ENCODE measurements at places on chromosomes 5 and 9.

DNA sequence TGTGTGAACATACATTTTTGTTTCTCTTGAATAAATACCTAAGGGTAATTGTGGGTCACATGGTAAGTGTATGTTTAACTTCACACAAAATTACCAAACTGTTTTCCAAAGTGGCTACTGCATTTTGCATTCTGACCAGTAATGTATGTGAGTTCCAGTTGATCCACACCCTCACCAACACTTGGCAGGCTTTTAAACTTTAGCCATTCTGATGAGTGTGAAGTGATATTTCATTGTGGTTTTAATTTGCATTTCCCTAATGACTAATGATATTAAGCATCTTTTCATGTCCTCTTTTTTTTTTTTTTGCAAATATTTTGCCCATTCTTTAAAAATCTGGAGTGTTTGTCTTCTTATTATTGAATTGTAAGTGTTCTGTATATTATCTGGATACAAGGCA lies 53.5 kb upstream of the MAST4 start:
- DNase-seq: no peak

GRCh38 chr9:27356446-27356845 lies 59.5 kb upstream of the EQTN start:
- no peak for DNase-seq

GRCh38 chr9:134323741-134324358 lies 2.4 kb upstream of the RXRA start:
- DNase-seq: no peak

DNA sequence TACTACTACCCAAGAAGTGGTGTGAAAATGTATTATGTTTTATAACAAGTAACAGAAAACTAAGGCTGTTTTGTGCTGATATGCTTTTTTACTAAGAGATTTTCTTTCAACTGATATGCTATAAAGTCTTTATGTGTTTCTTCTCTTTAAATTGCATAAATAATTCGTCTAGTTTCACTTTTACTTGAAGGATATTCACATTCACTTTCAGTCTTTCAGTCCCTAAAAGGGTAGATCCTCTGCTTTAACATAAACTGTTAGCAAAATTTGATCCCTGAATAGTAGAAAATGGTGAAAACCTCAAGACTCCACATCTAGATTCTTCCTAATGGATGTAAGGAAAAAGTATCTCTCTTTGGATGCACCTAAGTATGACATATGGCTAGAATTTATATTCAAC lies 69.0 kb upstream of the FST start:
- no peak for DNase-seq

DNA sequence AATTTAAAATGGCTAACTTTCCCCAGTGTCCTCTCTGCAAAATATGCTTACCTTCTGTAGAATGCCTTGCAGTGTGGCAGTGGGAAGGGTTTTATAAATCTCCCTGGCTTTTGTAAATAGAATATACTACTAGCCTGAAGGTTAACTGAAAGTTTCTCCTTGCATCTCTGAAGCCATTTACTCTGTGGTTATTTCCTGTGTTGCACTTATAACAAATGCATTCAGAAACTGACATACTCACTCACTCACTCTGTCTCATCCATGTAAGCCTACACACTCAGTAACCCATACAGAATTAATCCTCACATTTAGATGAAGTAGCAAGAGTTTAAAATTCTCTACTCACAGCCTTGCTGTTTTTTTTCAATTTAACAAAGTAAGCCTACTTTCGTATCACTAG lies 87.1 kb upstream of the SH3GL2 start:
- no peak for DNase-seq

GRCh38 chr5:32960340-32961058 lies 249.4 kb downstream of the NPR3 start:
- no peak for DNase-seq

GRCh38 chr9:134436911-134437310 lies 110.7 kb downstream of the RXRA start:
- no peak for DNase-seq

DNA sequence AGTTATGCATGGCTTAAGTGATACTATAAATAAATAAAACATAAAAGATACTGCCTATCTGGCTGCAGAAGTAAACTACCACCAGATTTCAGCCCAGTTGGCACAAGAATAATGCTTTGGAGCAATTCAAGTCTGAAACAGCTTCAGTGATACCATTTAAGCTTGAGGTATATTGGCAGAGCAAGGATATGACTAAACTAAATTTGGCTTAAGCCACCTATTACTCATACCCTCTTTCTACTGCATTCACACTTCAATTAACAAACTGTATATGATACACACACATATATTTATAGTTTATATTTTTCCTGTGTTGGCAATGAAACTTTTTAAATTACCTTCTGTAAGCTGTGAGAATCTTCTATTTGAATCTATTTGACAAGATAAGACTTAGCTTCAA lies 431.9 kb downstream of the ANXA1 start:
- no peak for DNase-seq

DNA sequence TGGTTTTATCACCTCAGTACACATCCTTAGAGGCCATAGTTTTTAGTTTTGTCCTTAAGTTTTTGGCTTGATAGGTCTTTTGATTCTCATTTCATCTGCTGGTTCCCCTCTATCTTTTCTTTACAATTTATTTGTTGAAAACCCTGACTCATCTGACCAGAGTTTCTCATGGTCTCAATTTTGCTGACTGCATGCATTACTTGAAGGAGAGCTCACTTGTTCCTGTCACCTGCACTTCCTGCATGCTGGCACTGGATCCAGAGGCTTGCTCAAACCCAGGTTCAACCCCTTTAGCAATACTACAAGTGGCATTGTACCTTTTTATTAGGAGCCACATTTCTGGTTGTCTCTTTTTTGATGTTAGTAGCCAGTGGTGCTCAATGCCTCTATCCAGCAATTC lies 26.7 kb downstream of the FBXO10 start:
- no peak for DNase-seq

GRCh38 chr5:169328401-169328800 lies 27.5 kb upstream of the SLIT3 start:
- DNase-seq: no peak

DNA sequence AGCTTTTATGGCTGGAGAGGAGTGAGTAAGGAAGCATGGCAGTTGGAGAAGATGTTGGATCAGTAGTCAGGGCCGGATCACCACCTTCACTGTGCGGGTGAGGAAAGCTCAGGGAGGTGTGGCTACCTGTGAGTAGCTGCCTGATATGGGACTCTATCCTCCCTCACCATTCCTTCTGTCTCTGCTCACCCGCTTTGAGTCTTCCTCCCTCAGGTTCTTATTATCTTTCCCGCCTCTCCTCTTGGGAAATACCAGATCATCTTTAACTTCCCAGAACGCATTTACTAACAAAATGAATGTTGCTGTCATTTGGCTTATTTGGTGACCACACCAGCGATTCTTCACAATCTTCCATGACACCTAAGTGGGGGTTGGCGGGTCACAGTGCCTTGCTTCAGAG lies 140.7 kb upstream of the GPR151 start:
- DNase-seq: no peak

DNA sequence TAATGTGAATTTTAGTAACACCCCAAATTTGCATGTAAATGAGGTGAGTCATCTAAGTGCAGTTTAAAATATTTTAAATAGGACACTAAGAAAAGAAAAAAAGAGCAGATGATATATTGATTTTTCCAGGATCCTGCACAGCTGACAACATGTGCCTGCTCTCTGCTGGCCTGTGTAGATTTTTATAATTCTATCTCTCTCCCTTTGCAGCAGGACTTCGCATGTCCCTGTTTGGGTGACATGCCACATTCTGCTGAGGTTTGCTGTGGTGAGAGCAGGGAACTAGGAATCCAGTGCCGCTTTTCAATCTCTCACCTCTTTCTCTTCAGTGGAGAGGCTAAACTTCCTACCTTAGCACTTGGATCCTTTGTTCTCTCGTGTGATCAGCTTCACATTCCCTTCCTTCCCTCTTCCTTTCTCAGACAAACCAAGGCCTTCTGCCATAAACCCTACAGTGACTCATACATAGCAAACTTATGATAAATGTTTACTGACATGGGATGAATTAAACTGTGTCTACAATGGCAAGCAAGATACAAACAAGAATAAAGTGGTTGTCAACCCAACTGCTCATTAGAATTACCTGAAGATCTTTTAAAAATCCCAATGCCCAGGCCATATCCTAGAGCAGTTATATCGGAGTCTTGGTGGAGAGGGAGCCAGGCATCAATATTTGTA lies 198.8 kb upstream of the EFNA5 start:
- peak; percentile 69 for DNase-seq

- DNase-seq: no peak
Observed at GRCh38 chr5:6590581-6590980, 42.3 kb downstream of the NSUN2 start.

GRCh38 chr9:15191378-15191777 lies 115.6 kb downstream of the TTC39B start:
- no peak for DNase-seq

DNA sequence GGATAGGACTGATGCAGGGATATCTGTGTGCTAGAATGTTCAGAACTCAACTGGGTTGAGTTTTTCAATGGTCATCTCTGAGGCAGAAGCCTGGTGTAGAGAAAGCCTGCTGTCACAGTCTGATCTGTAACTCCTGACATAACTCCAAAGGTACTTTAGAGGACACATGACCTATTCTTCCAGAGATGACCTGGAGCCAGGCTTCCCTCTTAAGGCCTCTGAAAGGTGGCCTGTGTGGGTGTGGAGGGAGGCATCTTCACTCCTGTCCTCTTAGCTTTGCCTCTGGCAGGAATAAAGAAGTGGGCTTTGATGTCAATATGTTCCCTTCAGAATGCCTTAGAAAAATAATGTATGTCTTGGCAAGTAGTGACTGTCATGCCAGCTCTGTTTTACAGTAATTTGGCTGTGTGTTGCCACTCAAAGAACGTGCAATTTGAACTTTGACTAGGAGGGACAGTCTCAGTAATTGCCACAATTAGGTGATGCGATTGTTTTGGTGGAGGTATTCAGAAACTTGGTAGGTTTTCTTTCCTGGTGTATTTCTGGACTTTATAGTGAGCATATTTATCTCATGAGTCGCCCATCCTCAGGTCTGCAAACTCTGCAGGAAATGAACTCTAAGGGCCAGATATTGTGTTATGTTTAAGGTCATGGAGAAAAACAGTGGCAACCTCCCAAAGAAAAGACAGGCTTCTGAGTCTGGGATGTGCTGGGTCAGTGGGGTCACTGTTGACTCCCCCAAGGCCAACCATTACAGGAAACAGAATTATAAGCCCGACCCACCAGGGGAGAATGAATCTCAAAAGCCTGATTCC lies 3.2 kb upstream of the C5orf63 start:
- peak; percentile 14 for DNase-seq

GRCh38 chr5:115329475-115329874 lies 33.0 kb upstream of the CCDC112 start:
- no peak for DNase-seq

DNA sequence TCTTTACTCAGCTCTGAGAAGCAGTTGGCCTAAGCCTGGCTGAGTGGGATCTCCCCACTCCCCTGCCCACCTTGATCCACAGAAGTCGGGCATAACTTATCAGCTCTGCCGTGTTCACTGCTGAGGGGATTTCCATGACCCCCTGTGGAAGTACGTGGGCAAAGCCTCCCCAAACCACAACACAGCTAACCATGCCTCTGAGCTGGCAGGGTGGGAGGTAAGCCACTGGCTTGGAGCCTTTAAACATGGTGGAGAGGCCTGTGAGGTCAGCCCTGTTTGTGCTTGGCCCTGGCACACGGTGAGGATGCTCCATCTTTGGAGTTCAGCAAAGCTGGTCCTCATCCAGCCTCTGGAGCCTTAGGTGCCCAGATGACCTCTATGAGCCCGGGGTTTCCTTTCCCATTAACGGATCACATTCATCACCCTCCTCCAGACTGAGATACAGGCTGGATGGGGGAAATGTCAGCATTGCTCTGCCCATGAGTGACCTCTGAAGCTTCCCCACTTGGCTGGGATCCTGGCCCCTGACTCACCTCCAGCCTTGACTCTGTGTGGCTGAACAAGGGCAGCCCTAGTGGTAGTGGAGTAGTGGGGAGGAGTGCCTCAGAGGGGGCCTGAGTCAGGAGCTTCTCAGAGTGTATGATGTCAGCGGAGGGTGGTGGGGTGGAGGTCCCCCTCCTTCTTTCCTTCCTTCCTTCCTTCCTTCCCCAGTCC lies 6.2 kb downstream of the PDLIM4 start:
- peak; percentile 73 for DNase-seq

DNA sequence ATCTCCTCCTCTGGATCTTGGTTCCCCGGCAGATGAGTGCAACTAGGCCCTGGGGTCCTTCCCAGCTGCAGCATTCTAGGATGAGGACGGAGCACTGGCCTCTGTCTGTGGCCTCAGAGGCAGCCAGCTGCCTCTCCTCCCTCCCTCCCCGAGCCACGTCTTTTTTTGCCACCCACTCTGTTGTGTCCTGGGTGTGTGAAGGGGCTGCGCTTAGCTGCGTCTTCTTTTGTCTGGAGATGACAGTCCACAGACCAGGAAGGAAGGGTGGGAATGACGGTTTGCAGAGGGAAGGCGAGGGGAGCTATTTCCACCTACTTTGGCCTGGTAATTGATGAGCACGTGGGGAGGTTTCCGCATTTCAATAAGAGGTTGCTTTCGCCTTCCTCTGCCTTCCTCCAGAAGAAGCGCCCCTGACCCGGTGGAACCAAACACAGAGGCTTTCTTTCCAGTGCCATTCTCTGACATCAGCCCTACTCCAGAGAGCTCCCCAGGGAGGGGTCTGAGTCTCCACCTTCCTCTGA lies 34.5 kb upstream of the GABRP start:
- DNase-seq: no peak

DNA sequence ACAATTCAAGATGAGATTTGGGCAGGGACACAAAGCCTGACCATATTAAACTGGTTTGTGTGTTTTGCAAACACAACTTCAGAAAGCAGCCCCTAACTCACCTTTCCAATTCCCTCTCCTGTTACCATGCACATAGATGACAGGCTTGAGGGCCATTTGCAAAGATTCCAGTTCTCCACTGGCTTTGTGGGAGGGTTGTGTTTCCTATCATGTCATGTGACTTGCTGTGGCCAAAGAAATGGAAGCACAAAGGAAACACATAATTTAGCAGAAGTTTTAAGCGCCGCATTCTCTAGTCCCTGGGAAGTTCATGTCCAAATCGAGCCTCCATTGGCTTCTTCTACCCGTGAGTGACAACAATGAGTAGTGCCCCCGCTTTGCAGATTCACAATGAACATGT lies 57.9 kb upstream of the CDH6 start:
- no peak for DNase-seq

GRCh38 chr9:8845808-8846207 lies 1046.2 kb upstream of the DMAC1 start:
- DNase-seq: no peak

DNA sequence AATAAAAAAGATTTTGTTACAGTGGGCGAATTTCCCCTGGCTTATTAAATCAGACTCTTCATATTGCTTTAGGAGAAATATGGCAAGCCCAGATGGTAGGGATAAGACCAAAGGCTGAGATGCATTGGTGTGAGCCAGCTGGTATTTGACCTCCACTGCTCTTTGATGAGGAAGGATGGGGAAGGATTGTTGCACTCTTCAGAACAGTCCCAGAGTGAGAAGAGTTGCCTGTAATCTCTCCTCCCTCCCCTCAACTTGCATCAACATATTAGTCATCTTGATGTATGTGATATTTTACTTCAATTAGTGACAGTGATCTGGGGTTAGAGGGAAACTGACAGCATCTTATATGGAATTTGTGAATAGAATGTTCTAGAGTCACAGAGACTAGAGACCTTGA lies 136.6 kb downstream of the ADAMTS12 start:
- DNase-seq: peak; percentile 29

- DNase-seq: no peak
Observed at GRCh38 chr5:137975208-137975607, 57.7 kb downstream of the FAM13B start.

GRCh38 chr9:91891915-91892314 lies 58.1 kb downstream of the ROR2 start:
- DNase-seq: no peak

GRCh38 chr5:176492431-176492830 lies 44.2 kb downstream of the FAF2 start:
- DNase-seq: no peak

- peak; percentile 52 for DNase-seq
Observed at GRCh38 chr9:33196736-33197135, 29.6 kb upstream of the B4GALT1 start.

All from adipocyte (in vitro differentiated cells).